ENCODE measurements at places on chromosomes 1 and 21. TPM values are rescaled to one million over a fixed set of nuclear protein-coding genes. Genes with fewer than 3 reads are reported as not detected.

- DNase-seq, result no peak
Measured at GRCh38 chr1:26537951-26538352, 8.4 kb downstream of the RPS6KA1 start.

GRCh38 chr1:200473698-200474371 is 64.0 kb upstream of the ZNF281 start:
- DNase-seq, result no peak

DNA sequence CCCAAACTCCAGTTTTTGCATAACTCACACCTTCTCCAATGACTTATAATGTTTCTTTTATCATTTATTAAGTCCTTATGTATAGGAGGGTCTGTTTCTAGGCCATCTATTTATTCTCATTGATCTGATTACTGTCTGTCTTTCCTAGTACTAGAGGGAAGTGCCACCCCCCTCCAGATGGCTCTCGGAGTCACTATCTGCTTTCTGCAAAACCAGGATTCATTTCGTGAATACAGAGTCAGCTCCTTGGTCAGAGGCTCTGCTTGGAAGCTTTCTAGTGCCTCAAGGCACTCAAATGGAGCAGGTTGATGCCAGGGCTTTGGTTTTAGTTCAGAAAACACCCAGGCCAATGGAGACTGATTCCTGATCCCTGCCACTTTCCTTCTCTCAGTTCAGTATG is 102.3 kb upstream of the CD34 start:
- no peak for DNase-seq

- DNase-seq, result no peak
Measured at GRCh38 chr1:225921734-225922709, 2.0 kb downstream of the PYCR2 start.

- DNase-seq, result no peak
Measured at GRCh38 chr1:94819945-94820746, at the start of gene SLC44A3. Gene SLC44A3, plus strand, starts transcription at chr1:94820357. Its CDS starts 95 bp downstream, at chr1:94820452.

GRCh38 chr1:43799656-43800635 is 92.6 kb downstream of the ST3GAL3 start:
- no peak for DNase-seq

DNA sequence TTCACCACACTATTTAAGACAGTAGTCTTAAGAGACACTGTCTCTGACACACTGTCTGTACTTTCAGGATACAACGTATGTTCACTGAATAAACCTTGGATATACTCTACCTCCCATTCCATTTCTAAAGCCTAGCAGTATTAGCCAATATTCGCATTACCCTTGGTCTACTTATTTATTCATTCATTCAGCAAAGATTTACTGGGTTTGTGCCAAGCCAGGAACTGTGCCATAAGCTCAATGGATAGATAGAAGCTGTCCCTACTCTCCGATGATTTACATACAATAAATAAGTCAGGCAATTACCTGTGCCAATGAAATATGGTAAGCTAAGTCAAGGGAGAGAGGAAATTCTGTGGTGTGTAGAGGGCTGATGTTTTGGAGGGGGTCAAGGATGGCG is 195.2 kb upstream of the RAB4A start:
- no peak for DNase-seq

DNA sequence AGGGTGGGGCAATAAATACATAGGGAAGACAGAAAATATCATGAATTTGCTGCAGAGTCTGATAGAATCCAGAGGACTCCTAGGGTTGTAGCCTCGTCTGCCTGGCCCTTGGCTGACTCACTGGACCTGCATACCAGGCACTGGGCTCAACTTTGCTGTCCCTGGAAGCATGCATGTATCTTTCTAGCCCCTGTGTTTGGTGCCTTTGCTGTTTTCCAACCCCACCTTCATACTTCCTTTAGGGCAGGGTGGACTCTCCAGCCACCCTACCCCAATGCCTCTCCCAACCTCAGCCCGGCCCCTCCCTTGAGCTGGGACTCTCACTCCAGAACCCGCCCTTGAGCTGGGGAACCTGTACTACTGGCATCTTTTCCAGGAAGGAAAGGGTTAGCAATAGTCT is 1.2 kb downstream of the RAB25 start:
- no peak for DNase-seq

DNA sequence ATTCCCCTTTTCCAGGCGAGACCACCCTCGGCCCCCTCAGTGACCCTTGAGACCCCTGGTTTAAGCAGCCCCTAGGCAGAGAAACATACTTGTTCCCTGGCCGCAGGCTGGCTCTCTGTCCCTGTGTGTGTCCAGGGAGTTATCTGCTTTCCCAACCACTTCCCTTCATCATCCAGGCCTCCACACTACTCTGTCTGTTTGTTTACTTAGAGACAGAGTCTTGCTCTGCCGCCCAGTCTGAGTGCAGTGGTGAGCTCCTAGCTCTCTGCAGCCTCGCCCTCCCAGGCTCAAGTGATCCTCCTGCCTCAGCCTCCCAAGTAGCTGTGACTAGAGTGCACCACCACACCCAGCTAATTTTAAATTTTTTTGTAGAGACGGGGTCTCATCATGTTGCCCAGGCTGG is 5.8 kb upstream of the VWA1 start:
- no peak for DNase-seq

DNA sequence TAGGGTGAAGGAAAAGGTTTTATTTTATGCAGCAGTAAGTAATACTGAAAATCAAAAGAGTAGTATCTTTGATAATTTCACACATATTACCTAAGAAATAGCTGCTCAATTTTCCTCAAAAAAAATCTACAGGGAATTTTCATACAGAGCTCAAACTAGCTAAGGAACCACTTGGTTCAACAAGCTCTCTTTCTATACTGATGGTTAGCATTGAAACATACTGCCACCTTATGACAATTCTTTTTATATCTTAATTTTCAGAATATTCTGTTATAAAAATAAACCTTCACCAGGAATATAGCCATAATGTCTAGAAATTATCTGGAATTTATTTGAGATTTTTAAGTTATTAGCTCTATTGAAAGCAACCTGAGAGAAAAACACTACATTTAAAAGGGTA is 142.1 kb downstream of the DPYD start:
- DNase-seq, result no peak

- DNase-seq, result no peak
Measured at GRCh38 chr1:164723296-164723798, 164.4 kb downstream of the PBX1 start.

DNA sequence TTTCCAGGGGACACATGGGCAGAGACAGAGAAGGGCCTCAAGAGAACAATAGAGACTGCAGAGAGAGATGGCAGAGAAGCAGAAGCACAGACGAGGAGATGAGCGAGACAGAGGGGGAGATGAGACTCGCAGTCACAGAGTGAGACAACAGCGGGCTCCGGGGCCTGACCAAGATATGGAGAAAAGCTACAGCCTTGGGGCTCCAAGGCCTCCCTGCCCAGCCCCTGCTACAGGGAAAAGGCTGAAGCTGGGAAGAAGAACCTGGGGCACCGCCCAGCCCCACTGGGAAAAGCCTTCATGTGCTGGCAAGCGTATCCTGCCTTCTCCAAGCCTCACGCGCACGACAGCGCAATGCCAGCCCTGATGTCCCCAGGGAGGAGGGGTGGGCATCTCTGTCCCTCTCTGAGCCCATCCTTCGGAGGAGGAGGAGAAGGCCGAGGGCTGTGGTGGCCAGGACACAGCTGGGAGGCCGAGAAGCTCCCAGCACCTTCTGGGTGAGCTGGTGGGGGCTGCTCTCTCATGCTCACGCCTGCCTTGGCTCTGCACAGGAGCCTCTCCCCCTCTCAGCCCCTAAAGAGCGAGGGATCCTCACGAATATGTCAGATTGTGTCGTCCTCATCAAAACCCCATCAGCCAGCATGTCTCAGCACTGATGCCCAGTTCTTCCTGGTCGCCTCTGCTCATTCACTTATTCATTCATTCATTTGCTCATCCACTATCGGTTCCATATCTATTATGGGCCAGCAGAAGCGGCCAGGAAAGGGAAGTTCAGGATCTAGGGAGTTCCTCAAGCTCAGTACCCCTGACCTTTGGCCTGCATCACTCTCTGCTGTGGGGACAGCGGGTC is 56.6 kb downstream of the ACOT7 start:
- no peak for DNase-seq

Gene CELA2B
- not detected for total RNA-seq

Gene ITLN2
- total RNA-seq, result not detected

Gene MYBPH
- not detected for total RNA-seq

Gene HUNK
- 0.73 TPM for total RNA-seq

Data from cardiac septum (tissue), 1 donor.